H9 (cell line): ENCODE measurements at places on chromosomes 7 and 10.

GRCh38 chr10:87760195-87760905 lies 57.7 kb downstream of the ATAD1 start:
- DNase-seq, result no peak

GRCh38 chr7:80255656-80256055 lies 121.0 kb downstream of the GNAI1 start:
- DNase-seq, result no peak

GRCh38 chr7:106053109-106053508 lies 59.0 kb downstream of the SYPL1 start:
- no peak for DNase-seq

DNA sequence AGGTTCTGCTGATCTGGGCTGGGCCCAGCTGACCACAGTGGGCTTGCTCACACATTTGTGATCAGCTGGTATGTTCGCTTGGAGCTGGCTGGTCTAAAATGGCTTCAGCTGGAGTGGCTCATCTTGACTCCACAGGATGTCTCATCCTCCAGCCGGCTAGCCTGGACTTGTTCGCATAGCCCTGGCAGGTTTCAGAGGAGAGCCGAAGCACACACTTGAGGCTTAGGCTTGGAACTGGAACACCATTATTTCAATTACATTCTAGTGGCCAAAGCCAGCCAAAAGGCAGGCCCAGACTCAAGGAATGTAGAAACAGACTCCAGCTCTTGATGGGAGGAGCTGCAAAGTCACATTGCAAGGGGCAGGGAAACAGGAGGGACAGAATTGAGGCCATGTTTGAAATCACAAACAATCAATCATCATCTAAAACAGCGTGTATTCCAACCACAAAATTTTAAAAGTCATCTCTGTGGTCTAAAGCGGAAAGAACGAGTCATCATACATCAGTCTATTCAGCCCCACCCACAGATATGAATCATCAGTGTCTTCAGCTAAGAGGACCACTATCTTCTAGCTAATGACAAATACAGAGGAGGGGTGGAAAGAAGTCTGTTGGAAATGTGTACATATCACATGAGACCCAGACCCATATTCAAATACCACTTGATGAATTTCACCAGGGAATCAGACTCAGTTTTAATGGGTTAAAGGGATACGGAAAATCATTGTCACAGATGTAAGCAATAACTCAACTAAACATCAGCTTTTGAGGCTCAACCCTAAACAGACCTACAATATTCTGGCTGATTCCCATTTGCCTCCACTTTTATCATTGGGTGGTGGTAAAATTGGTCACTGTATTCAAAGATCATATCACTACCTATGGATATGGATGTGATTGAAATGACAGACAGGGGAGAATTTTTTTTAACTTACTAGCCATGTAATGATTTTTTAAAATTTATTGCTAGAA lies 139.0 kb upstream of the MKLN1 start:
- no peak for DNase-seq
